Stimulated activated CD8-positive, alpha-beta memory T cell treated with anti-CD3 and anti-CD28 coated beads, Interleukin-2, amount 100 ng/mL, for 48 hours (primary cell): ENCODE measurements at places on chromosomes 7 and 10.

DNA sequence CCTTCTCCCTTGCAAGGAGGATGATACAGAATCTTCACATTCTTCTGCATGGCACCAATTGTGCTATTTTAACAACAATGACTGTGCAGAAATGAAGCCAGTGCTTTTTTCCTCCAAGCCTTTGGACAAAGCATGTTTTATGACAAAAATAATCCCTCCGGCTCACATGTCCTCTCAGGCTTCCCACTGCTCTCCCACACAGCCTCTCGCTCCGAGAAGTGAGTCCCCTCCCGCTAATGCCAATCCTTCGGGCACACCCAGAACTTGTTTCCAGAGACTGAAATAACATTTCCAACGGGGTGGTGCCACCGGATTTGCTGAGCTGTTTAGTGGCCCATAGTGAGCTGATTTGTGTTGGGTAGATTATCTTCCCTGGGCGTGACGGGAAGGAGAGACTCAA, 35.8 kb downstream of the RBM17 start:
- no peak for DNase-seq

DNA sequence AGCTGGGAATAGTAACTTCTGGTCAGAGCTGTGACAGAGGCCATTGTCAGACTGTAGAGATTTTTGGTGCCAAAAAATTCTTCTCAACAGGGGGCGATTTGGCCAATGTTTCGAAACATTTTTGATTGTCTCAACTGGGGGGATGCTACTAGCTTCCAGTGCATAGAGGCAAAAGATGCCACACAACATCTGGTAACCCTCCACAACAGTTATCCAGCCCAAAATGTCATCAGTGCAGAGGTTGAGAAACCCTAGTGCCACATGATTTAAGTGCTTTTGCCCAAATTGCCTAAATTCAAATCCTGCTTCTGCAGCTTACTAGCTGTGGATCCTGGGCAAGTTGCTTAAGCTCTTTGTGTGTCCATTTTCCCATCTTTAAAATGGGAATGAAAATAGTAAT, 71.9 kb downstream of the FZD1 start:
- DNase-seq, result no peak

DNA sequence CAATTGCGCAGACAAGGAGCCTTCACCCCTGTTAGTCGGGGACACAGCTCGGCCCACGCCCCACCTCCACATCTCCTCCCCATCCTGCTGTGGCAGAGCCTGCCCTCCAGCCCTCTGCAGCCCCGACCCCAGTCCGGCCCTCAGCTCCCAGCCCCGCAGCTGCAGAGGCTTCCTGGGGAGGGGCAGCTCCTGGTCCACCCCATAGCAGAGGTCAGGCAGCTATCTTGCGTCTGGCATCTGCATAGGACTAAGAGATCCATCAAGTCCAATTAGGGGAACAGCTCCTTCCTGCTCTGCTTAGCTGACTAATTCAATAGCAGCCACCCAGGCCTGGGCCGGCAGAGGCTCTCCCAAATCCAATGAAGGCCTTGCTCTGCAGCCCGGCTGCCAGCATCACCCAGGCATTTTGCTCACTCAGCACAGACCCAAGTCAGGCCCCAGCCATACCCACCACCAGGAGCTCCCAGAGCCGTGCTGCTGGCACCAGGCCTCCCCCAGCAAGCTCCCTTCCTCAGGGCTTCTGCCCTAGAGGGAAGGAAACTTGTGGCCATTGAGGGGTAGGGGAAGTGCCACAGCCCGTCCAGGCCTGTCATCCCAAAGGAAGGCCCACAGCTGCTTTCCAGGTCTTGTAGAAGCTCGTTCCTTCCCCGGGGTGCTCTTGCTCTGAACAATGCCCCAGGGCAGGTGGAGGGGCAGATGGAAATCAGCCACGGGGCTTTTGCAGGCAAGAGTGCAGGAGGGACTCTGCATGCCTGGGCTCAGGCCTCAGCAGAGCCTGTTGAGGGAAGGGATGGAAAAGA, 106.2 kb upstream of the RET start:
- no peak for DNase-seq

- DNase-seq, result no peak
Measured at GRCh38 chr10:13930120-13930519, 343.4 kb downstream of the PRPF18 start.

DNA sequence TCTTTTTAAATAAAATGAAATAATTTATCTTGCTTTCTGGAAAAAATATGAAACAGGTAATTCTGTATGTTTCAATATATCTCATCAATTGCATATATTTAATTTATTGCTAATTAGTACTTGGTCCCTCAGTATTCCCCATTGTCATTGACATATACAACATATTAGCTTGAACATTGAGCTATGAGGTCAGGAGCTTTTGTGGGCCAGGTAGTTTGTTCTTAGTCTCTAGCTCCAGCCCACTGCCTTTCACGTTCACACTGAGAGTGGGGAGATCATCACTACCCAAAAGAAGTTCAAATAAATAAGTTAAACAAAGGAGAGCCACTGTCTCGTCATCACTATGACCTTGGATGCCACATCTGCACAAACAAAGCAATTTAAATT, 54.7 kb upstream of the DKK1 start:
- DNase-seq, result no peak

DNA sequence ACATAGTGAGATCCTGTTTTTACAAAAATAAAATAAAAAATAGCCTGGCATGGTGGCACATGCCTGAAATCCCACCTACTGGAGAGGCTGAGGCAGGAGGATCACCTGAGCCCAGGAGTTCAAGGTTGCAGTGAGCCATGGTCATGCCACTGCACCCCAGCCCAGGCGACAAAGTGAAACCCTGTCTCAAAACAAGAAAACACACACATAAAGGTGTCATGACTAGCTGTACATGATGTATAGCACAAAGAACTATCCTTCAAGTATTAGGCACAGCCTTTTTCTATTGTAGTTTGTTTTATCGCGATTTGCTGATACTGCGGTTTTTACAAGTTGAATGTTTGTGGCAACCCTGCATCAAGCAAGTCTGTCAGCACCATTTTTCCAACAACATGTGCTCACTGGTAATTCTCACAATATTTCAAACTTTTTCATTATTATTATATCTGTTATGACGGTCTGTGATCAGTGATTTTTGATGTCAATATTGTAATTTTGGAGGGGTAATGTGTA, 11.5 kb upstream of the SNX13 start:
- DNase-seq, result no peak
